ENCODE measurements at places on chromosomes 6 and 20.

DNA sequence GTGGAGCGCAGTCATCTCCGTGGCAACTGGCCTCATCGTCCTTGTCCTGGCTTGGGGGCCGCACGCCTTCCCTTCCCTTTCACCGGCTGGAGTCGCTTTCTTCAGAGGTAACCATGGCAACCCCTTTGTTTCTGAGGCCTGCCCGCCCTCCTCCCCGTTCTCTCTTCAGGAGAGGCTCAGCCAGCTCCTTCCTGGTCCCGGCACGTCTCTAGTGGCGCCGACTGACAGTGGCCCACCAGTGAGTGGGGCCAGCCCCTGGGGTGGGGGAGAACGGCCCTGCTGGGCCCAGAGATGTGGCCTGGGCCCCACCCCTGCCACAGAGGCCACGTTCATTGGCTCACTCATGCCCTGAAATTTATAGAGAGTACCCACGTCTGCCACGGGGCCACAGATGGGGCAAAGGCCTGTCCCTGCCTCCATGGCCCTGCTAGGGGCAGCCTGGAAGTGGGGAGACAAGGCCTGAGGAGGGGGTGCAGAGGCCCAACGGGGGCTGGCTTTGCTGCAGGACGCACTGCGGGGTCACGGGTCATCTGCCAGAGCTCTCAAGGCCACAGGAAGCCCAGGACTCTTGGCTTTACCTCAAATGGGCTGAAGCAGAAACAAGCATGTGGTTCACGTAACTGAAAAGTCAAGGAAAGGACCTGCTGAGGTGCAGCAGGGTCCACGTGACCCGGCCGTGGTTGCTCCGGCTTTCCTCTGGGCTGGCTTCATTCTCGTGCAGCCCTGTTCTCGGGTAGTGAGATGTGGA, 1.4 kb upstream of the OSBPL2 start:
- DNase-seq = no peak

DNA sequence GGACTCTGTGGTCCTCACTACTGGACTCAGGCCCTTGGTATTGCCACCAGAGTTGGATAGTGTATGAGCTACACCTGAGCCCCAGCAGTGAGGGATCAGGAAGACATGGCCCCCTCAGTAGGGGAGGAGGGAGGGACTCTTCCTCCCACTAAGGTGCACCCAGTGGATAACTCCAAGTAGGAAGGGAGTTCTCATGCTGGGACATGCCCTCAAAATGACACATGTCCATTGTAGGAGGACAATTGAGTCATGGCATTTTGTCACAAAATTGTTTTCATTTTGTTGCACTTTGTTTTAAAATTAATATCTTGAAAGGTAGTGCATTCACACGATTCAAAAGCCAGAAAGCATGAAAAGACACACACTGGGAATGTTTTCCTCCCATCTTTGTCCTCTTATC, 127.2 kb downstream of the FOXO3 start:
- no peak for DNase-seq

- DNase-seq = peak; percentile 67
Measured at GRCh38 chr20:63101781-63102720, 95.3 kb upstream of the BHLHE23 start.

GRCh38 chr20:24892931-24893330, 56.1 kb upstream of the CST7 start:
- no peak for DNase-seq

DNA sequence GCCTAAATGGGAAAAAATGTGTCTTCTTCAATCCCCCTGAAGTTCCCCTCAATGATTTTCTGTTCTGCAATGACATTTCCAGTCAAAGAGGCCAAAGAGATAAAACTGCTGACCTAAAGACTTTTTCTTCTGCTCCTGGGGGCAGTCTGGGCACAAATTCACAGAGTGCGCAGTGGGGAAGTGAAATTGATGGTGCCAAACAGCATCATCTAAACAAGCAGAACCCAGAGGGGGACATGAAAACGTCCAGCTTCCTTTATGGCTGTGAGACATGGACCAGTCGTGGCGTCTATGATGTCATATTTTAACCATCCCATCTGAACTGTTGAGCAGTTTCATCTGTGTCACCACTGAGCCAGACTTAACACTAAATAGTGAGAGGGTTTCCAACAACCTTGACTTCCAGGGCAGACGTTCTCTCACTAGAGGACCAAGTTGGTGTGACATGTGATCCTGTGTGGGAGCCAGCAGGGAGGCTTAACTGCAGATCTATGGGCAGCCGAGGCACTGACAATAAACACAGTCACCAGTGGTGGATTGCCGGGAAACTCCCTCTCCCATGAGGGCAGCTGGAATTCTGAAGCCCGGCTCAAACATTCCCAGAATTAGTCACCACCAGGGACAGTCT, 12.4 kb downstream of the SCML4 start:
- no peak for DNase-seq

GRCh38 chr20:51584116-51584515, 41.6 kb upstream of the NFATC2 start:
- DNase-seq = no peak

DNA sequence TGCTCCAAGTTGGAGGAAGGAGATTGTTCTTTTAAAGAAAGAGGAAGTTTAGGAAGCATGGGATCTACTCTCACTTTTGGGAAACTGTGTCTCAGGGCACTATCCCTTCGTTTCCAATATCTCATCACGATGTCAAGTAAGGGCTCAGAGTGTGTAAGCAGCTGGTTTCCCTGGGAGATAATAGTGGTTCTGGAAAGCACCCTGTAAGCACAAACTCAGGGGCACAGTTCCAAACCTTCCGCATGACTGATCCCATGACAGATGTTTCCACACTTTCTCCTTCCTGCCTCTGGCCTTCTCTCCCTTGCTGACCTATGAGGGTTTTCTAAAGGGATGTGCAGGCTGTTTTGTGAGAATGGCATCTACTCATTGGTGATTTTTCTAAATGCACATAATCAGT, 33.9 kb downstream of the ADTRP start:
- DNase-seq = no peak

DNA sequence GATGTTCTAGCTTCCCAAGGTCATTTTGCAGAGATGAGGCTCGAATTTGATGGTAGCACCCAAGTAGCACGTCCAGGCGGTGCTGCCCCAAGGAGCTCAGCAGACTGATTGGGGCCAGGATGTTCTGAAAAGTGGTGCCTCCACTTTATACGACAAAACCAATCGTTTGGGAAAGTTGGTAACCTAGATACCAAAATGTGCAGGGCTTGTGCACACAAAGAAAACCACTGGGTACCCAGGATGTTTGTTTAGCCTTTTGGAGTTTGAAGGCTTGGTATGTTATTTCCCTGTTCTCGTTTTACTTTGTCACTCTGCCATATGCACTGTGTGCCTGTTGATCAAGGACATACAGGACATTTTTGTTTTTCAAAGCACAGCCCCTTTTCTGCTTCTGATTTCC, 40.7 kb upstream of the PBOV1 start:
- no peak for DNase-seq

DNA sequence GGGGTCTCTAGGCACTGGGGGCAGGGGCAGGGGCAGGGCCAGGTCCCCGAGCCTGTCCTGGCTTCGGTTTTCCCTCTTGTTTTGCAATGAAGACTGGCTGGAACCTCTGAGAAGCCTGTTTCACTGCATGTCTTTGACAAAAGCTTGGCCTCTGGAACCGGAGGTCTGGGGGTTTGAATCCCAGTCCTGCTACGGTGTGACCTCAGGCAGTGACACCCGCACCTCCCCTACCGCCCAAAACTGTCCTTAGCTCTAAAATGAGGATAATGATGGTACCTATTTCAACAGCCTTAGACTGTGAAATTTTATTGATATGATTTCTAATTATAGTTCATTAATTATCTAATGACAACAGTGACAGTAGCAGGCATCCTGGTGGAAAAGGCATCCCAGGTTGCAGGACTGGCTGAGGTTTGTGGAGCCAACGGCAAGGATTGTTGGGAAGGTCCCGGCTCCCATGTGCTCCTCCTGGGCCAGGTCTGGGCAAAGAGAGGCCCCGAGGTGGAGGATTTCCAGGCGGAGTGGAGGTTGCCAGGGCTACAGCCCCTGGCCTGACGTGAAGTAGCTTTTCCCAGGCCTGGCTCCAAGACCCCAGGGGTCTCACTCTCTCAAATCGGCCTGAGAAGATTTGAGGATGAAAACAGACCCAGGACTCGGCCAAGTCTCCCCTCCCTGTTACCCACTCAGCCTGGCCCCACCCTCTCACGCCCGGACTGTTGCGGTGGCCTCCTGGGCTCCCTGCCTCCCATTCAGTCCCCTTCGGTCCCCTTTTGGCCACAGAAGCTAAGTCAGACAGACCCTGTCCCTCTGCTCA, 57.9 kb downstream of the SNAI1 start:
- DNase-seq = no peak

GRCh38 chr6:98828941-98829411, 5.4 kb upstream of the POU3F2 start:
- no peak for DNase-seq

DNA sequence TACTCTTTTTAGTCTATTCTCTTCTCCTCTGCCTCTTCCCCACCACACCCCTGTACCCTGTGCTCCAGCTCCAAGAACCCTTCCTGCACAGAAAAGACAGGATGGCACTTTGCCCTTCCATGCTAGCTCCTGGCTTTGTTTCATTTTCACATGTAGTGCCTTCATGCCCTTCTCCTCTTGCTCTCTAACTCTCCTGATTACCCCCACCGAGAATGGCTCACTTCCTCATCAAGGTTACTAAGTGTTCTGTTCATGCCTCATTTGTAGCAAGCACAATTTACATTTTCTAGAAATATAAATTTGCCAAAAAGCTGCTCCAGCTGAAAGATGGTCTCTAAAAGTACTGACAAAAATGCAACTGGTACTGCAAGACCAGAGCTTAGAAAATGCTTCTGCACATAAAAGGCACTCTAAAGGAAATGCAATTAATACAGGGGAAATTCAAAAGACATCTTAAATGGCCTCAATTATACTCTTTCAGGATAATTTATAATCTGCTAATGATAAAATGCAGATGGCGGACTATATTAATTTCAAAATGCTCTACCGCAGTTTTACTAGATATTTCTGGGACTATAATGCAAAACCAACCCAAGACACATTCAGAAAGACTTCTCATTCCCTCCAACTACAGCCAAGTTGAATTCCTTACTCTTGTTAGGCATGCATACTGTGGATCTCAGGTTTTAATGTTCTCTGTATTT, 570.2 kb downstream of the PRKN start:
- no peak for DNase-seq

- no peak for DNase-seq
Measured at GRCh38 chr6:142478117-142478516, 176.3 kb downstream of the ADGRG6 start.

GRCh38 chr6:14987490-14987889, 258.4 kb upstream of the JARID2 start:
- DNase-seq = no peak

DNA sequence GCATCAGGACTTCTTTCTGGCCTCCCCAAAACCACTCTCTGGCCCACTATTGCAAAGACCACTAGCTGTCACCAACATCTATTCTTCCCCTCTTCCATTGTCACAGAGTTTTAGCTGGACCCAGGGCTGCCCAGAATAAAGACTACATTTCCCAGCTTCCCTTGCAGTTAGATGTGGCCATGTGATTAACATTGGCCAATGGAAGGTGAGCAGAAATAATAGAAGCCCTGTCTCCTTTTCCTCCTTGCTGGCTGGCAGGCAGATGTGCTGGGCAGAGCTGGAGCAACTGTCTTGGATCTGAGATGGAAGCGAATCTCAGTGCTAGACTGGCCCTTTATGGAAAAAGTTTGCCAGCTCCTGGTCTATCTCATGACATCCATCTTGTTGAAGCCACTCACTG, 97.0 kb downstream of the KCNB1 start:
- DNase-seq = peak; percentile 47

- no peak for DNase-seq
Measured at GRCh38 chr6:29294499-29294914, 7.0 kb upstream of the OR14J1 start.

- no peak for DNase-seq
Measured at GRCh38 chr6:137352859-137353258, 133.7 kb upstream of the IFNGR1 start.

DNA sequence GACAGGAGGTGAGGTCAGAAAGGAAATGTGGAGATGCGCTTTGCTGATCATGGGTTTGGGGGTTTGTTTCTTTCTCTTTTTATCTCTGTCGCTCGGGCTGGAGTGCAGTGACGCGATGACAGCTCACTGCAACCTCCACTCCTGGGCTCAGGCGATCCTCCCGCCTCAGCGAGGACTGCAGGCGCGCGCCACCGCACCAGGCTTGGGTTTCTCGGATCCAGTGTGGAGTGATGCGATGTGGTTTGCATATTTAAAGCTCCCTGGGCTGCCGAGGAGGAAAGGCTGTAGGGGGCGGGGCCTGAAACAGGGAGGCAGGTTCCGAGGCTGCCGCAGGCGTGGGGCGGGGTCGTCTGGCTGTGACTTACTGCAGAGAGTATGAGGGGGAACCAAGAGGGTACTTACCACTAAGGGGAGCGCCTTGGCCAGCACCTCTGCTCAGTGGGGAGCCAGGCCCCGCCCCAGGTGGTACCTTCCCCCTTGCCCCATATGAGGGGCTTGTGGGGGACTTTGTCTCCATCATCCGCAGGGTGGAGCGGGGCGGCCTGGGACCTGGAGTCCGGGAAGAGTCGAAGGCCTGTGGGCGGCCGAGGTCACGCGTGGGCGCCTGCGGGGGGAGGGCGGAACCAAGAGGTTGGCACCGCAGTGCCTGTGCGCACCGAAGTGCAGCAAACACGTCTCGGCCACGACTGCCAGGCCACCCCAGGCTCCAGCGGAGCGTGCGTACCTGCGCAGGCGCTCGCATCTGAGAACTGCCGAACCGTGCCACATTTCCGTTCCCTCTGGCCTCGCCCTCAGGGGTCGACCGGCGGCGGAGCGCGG, 12.7 kb upstream of the BAK1 start:
- no peak for DNase-seq

- DNase-seq = no peak
Measured at GRCh38 chr6:43058531-43058930, 703 bp downstream of the MRPL2 start.

DNA sequence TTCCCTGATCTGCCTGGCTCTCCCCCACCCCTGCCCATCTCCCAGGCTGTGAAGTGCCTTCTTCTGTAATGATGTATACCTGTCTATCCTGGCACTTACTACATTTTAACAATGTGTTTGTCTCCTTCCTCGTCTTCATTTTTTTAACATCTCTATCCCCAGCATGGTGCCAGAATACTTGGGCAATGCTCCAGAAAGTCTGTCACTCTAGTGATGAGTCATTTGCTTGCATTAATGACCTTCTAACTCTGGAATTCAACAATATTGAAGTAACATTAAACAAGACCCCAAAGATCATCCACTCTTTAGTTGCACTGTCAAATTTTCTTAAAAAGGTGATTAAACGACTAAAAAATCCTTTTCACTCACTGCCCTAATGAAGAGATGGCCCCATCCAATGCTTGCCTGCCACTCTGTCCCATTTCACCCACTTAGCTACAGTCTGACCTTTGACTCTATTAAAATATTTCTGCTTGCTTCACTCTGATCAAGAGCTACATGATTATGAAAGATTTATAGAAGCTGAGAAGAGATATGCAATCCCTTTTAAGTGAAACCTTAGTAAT, 7.7 kb upstream of the KLHL31 start:
- no peak for DNase-seq

GRCh38 chr20:23585449-23585807, 17.1 kb upstream of the CST9L start:
- no peak for DNase-seq

GRCh38 chr20:2652724-2653555, 508 bp downstream of the NOP56 start:
- DNase-seq = peak; percentile 81
